Choroid plexus epithelial cell (primary cell): ENCODE measurements at places on chromosomes 5 and 9.

DNA sequence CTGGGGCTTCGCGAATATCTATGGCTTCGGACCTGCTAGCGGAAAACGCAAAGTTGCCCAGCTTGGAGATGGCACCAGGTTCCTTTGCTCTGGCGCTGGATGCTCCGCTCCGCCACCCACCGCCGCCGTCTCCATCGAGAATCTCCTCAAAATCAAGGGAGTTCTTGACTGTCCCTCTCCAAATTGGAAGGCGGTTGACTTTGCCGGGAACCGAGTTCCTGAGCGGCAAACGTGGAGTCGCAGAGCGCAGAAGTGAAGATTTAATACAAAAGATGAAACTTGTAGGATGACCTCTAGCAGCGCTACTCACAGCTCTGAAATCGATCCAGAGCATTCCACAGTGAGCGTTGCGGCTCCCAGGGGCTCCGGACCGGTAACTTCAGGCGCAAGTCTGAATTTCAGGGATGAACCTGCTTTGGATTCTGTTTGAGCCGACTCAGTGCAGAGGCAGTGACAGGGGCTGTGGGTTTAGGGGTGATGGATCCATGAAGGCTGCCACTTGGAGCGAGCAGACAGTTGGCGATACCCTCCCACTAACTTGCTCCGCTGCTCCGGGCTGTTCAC lies 1641.5 kb upstream of the C9orf72 start:
- DNase-seq, result no peak

DNA sequence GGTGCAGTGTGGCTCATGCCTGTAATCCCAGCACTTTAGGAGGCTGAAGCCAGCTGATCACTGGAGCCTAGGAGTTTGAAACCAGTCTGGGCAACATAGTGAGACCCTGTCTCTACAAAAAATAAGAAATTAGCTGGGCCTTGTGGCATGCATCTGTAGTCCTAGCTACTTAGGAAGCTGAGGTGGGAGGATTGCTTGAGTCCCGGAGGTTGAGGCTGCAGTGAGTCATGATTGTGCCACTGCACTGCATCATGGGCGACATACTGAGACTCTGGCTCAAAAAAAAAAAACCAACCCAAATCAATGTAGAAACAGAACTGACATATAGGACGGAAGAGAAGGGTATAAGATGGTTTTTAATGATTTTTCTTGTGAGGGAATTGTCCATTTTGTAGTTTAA lies 27.7 kb downstream of the G3BP1 start:
- peak; percentile 48 for DNase-seq

DNA sequence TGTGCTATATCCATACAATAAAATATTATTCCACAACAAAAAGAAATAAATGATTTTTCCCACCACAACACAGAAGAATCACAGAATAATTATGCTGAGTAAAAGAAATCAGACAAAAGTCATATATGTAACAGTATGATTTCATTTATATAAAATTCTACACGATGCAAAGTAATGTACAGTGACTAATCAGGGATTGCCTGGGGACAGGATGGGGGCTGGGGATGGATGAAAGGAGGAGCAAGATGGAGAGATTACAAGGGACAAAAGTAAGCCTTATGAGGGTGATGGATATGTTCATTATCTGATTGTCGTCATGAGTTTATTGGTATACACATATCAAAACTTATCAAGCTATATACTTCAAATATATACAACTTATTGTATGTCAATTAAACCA lies 154.0 kb downstream of the FBN2 start:
- DNase-seq, result no peak

DNA sequence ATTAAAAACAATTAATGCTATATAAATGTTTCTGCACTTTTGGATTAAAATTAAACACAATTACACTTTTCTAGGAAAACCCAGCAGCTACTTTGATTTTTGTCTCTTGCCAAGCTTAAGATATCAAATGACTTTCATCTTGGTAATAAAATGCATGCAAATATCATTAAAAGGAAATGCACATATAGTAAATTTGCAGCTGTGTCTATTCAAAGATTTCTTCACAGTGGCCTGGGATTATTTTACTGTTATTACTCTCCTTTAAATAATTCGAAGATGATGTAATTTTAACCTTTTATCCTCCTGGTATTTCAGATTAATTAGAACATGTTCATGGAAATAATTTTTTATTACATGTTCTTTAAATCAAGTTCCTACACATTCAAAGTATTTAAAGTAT lies 529.5 kb upstream of the RGMB start:
- no peak for DNase-seq

GRCh38 chr9:126465977-126466376 lies 139.3 kb downstream of the MVB12B start:
- DNase-seq, result no peak

DNA sequence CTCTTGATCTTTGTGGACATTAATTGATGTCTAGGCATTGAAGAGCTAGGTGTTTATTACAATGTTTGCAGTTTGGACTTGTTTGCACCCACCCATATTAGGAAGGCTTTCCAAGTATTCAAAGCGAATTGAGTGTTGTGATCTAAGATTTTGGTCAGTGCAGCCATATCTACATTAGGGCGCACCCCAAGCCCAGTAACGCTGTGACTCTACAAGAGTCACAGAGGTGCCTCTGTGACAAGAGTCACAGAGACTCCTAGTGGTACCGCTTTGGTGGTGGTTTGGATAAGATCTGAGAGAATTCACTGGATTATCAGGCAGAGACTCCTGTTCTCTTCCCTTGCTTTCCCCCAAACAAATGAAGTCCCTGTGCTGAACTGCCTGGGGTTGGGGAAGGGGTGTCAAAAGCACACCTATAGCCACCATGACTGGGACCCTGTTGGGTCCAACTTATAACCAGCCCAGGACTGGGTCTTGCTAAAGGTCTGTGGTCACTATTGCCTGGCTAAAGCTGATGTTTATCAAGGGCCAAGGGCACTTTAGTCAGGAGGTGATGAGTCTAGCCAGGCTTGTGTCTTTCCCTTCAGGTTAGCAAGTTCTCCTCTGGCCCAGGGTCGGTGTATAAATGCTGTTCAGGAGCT lies 114.1 kb upstream of the RIOK2 start:
- peak; percentile 16 for DNase-seq

DNA sequence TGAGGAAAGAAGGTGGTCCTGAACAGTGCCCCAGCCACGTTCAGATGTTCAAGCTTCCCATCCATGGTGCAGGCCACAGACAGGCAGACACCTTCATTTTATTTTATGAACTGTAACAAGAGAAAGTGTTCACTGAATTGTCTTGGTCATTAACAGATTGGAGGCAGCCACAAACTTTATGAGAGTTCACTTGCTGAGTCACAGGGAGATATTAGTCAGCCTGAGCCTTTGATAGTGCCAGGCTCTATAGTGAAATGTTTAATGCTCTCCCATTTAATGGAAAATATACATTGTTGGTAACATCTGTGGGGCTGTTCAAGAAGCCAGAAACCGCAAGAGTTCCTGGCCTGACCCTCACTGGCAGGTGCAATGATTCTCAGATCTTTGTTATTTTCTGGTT lies 237.0 kb downstream of the TENT4A start:
- no peak for DNase-seq

- DNase-seq, result no peak
Observed at GRCh38 chr9:72827950-72828731, 124.7 kb downstream of the ALDH1A1 start.

DNA sequence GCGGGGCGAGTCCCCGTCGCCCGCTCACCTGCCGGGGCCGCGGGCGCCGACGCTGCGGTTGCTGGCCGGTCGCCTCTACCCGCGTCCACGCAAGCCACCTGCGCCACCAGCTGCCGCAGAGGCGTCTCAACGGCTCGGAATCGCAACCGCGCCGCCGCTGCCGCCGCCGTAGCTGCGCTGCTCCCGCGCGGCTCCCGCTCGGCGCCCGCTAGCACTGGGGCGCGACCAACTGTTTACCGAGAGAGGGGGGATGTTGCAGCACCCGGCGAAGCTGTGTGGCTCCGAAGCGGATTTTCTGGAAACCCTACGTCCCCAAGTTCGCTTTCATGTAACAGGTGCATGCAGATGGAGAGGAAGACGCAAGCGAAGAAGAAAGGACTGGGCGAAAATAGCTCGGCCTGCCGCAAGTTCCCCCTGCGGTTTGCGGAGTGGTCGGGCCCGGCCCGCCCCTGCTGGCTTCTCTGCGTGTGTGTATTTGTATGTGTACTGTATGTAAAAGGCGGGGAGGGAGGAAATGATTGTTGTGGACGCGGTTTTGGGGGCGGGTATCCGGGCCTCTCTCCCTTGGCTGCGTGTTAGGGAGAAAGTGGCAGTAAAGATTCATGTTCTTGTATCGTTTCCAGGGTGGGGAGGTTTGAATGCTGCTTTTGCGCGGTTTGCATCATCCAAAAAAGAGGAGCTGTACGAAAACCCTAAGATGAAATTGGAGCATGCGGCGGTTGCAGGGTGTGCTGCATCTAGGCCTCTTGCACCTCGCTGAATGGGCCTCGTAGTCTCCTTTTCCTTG lies at the start of gene PSIP1:
PSIP1 (minus strand) TSS at position 182 of the 787 bp plus-strand sequence. CDS start 782 bp downstream, outside the sequence.
- peak; percentile 85 for DNase-seq

DNA sequence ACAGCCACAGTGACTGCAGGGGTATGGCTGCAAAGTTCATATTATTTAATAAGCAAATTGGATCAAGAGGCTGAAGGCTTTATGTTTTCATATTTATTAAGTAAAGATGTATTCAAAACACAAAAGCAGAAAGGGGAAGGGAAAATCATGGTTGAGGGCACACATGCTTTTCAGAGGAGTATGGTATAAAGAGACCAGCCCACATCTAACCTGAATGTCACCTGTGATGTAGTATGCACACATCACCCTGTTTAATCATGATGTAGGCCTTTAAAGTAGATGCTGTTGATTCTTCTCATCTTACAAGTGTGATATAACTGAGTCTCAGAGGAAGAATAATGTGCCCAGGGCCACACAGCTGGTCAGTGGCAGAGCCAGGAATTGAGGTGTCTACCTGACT lies 211.8 kb downstream of the DCP2 start:
- no peak for DNase-seq

DNA sequence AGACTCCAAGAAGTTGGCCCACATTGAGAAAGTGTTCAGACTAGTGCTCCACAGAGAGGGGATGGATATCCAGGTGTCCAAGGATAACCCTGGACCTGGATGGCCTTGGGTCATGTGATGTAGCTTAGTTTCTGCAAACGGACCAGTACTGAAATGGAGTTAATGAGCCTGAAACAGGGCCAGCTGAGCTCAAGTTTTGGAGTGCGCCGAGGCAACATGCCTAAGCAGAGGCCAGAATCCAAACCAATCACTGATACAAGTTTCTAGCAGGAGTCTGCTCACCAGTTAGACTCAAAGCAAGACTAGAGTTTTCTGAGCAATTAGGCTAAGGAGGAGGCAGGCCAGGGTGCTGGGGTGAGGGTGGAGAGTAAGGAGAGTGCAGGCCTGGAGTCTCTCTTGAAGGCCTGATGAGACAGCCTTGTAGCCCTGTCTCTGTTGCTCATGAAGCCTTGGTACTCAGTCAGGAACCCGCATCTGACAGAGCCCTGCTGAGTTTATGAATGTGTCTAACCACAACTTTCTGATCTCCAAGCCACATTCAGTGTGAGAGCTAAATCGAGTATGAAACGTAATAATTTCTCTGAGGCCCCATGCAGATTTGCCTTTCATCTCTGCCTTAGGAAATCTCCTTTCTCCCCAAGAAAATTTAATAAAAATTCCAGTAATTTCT lies 68.9 kb upstream of the EQTN start:
- peak; percentile 86 for DNase-seq

DNA sequence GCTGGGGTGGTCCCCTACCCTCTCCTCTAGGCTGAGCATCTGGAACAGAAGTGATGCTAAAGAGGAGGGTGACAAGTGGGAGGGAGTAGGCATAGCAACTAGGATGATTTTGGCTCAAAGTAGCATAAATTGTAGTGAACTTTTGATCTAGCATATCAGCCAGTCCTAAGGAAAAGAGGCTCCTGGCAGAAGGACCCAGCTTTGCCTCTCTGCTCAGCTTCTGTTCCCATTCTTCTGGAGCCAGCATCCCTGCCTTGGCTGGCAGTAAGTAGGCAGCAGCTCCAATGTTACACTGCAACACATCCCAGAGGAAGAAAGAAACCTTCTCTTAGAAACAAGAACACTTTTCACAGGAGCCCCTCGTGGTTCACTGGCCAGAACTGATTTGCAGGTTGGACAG lies 487.0 kb downstream of the MTRR start:
- no peak for DNase-seq

DNA sequence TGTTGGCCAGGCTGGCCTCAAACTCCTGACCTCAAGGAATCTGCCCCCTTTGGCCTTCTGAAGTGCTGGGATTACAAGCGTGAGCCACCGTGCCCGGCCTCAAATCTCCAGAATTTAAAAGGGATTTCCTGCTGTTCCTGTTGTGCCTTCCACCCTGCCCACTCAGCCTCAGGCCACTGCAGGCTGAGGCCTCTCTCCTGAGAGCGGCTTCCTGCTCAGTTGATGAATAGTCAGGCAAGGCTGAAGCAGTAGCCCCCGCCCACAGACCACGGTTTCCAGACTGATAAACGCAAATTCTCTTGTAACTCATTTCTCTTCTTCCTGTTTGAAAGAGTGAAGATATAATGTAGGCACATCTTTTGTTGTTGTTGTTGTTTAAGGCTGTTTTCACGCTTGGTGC lies 127.0 kb upstream of the PLCXD3 start:
- DNase-seq, result no peak

DNA sequence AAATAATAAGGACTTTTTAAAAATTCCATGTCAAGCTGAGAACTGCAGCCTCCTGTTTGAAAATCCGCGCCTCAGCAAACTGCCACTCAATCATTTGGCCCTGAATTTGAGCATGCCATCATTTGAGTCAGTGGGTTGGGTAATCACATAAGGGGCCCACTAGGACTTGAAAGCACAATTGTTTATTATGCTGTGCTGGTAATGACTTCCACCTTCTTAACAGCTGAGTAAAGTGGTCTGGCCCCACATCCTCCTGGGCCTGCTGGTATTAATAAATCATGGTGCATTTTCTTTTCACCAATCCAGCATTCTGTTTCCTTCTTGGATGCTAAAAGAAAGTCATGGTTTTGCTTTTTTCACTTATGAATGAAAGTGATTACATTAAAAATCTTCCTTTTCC lies 103.0 kb upstream of the CTSL start:
- DNase-seq, result no peak

DNA sequence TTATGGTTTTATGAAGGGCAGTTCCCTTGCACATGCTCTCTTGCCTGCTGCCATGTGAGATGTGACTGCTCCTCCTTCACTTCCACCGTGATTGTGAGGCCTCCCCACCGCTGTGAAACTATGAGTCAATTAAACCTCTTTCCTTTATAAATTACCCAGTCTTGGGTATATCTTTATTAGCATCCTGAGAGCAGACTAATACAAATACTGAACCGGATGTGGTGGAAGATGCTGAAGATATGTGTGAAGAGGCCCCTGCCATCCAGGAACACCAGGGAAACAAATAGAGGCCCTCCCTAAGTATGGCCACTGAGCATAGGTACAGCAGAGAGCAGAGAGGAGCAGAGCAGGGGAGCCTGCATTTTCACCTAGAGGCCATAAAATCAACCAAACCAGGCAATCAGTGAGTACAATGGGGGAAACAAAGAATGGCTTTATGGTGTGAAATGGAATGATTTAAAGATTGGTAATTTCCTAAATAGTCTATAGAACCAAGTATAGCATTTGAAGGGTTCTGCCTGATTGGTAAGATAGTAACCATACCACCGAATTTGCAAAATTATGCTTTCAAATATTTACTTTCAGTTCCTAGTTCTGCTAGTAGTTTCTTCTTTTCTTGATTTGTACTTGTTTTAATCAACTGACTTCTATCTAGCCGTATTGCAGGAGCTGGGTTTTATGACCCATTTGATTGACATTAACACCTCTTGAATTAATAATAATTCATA lies 421.6 kb downstream of the IRX1 start:
- DNase-seq, result no peak

GRCh38 chr5:76083555-76084495 lies 642 bp downstream of the SV2C start:
- DNase-seq, result no peak
